ENCODE measurements at places on chromosomes 11 and 22.

GRCh38 chr11:95443386-95443785 lies 212.4 kb upstream of the SESN3 start:
- DNase-seq, result no peak

GRCh38 chr22:41094041-41094593 lies 1.7 kb downstream of the EP300 start:
- no peak for DNase-seq

- no peak for DNase-seq
These were observed 253.1 kb downstream of the TTC28 start for GRCh38 chr22:28426346-28427132.

GRCh38 chr22:47266329-47266728 lies 503.9 kb downstream of the TBC1D22A start:
- no peak for DNase-seq

- DNase-seq, result no peak
These were observed 120.9 kb upstream of the LUZP2 start for GRCh38 chr11:24375931-24376330.

All from SW 1271 (cell line).